Esophagus squamous epithelium (tissue), 5 donors: ENCODE measurements at places on chromosomes 3 and 15.

- DNase-seq, result no peak
These were observed 363.6 kb upstream of the GOLIM4 start for GRCh38 chr3:168459226-168459784.

- no peak for DNase-seq
These were observed 133.4 kb upstream of the SMAD3 start for GRCh38 chr15:66931768-66932633.

- no peak for DNase-seq
These were observed at the start of gene TGM5 for GRCh38 chr15:43266834-43267233. Gene TGM5 (minus strand): TSS chr15:43266928. CDS start chr15:43266849, 79 bp downstream.

GRCh38 chr3:50474717-50475116 is 28.7 kb downstream of the CACNA2D2 start:
- no peak for DNase-seq

GRCh38 chr3:27646896-27647295 is 75.2 kb downstream of the EOMES start:
- no peak for DNase-seq

GRCh38 chr15:85451099-85451700 is 70.8 kb downstream of the AKAP13 start:
- no peak for DNase-seq

DNA sequence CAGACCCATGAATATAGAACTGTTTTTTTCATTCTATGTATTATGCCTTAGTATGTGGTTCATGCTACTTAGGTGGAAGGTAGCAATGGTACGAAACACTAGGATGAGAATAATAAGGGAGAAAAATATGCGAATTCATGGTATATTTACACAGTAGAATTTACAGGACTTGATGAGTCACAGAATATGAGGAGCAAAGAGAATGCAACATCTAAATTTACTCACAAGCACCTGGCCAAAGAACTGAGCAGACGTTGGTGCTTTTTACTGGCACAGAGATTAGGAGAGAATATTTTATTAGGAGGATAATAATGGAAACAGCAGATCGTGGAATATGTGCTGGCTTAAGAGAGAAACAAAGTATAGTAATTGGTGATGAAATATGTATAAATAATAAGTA is 785.4 kb upstream of the ROBO1 start:
- DNase-seq, result no peak

DNA sequence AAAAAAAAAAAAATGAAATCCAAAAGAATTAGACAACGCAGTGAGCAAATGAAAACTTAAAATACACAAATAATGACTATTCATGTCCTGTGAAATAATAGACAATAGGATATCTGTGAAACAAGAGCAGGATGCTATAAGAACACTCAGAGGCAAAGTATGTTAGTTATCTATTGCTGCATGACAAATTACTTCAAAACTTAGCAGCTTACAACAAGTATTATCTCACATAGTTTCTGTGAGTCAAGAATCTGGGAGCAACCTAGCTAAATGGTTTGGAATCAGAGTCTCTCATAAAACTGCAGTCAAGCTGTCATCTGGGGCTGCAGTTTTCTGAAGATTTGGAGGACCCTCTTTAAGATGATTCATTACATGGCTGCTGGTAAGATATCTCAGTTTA is 36.5 kb upstream of the ZMAT3 start:
- DNase-seq, result no peak

DNA sequence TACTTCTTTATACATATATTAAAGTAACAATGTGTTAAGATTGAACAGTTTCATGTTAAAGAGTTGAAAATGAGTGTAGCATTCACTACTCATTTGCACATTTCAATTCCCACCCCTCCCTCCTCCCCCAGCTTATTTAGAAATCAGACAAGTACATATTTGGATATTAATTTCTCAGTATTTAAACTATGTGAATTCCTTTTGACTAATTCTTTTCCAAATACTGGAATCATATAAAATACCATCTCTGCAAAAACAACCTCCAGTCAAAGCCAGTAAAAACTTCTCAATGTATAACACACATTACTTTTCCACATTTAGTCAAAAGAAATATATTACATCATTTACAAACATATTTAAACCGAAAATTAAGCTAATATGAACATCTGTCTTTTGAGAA is 25.5 kb upstream of the SHC4 start:
- no peak for DNase-seq

DNA sequence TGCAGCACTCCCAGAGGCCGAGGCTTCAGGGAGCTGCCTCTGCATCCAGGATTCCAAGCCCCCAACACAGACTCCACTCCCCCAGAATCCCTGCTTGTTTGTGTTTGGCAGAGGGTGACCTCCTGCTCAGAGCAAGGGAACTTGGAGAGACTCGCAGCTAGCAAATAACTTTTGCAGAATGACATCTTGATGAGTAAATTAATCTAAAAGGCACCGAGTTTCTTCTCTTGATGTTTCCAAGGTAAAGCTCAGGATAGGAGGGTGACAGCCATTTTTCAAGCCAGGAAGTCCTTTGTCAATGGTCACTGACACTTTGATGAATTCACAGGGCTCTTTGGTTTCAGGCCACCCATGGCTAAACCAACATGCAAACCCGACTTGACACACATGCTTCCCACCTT is 523.0 kb downstream of the NTRK3 start:
- DNase-seq, result no peak

- DNase-seq, result no peak
These were observed 482.5 kb upstream of the UBE2E2 start for GRCh38 chr3:22720596-22720995.

GRCh38 chr3:8981296-8981695 is 18.0 kb upstream of the RAD18 start:
- no peak for DNase-seq

GRCh38 chr3:51471775-51472652 is 27.8 kb downstream of the DCAF1 start:
- DNase-seq, result no peak

- DNase-seq, result no peak
These were observed 11.0 kb upstream of the BOC start for GRCh38 chr3:113200351-113200750.

GRCh38 chr3:16048435-16049318 is 125.8 kb upstream of the GALNT15 start:
- no peak for DNase-seq

DNA sequence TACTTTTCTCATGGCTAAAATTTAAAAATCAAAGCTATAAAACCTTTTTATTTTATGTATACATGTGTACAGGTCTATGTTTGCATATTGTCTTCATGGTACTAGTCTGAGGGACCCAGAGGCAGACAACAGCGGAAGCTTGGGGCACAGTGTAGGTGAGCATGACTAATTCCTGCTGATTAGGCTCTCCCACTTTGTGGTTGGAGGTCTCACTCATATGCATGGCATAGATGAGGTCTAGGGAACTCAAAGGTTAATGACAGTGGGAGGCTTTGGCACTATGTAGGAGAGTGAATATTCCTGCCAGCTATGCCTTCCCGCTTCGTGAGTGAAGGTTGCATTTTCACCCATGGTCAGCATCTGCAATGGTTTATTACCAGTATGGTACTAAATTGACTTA is 47.5 kb upstream of the AADACL2 start:
- DNase-seq, result no peak

DNA sequence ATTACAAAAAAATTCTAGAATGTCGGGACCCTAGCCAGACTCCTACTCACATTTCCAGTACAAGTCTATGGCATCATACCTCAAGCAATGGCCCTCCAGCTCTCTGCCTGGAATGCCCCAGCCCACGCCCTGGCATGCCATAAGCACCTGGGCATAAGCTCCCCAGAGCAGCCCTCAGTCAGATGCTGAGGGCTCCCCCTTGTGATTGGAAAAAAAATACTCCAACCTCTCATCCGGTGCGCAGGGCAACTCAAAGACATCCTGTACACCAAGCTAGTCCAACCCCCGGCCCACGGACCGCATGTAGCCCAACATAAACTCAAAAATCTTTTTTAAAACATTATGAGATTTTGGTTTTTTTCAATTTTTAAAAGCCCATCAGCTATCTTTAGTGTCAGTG is 115.4 kb downstream of the NEK10 start:
- DNase-seq, result no peak

- no peak for DNase-seq
These were observed 16.0 kb upstream of the GPR171 start for GRCh38 chr3:151219056-151219455.

- no peak for DNase-seq
These were observed 167.6 kb downstream of the PYDC2 start for GRCh38 chr3:191628571-191628970.

GRCh38 chr3:157500232-157500631 is 3.0 kb downstream of the VEPH1 start:
- no peak for DNase-seq

- no peak for DNase-seq
These were observed 183.8 kb upstream of the IL12A start for GRCh38 chr3:159804726-159805410.

DNA sequence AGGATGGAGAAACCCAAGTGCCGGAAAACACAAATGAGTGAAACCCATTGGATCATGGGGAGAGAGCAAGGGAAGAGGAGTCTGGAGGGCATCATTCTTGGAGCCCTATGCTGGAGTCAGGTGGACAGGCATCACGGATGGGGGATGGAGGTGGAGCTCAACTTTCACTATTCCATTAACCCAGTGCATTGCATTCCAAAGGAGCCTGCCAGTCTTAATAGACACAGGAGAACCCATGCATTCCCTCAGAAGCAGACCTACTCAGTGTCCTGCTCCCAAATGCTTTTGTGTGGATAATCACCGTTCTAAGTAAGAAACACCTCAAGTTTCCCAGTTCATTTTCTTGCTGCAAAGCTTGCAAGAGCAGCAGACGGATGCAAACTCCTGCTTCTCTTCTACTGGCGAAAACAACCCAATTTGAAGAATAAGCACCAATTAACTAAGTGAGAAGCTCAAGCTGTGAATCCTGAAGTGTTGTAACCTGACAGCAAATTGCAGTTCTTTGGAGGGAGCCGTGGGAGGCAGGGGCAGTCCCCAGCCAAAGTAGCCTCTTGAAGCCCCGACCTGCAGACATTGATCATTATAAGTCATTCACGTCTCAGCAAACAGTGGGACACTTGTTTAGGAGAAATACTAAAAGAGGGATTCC is 25.3 kb downstream of the SEMA5B start:
- DNase-seq, result no peak

GRCh38 chr3:100546020-100546744 is 53.8 kb downstream of the TMEM45A start:
- no peak for DNase-seq

- no peak for DNase-seq
These were observed 304.4 kb upstream of the GADL1 start for GRCh38 chr3:31198890-31199289.

DNA sequence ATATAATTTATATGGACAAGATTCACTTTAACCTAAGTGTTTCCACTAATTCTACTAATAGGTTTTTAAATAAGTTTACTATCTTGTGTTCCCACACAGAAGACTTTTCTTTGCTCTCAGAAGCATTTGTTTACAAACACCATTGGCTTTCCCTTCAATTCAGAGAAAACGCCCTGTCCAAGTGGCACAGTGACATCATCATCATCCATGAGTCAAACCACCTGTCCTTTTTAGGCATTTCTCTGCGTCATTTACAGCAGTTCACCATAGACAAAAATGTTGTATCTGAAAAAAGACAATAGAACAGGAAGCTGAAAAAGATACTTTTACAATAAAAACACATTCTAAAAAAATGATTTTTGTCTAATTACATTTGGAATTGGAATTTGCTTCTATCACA is 9.3 kb upstream of the BCL2L10 start:
- no peak for DNase-seq

GRCh38 chr15:48358229-48359152 is 27.3 kb downstream of the DUT start:
- DNase-seq, result no peak

- DNase-seq, result no peak
These were observed 267.3 kb upstream of the LRRFIP2 start for GRCh38 chr3:37441689-37442088.

- DNase-seq, result no peak
These were observed 12.1 kb upstream of the SIAH2 start for GRCh38 chr3:150775001-150775599.

DNA sequence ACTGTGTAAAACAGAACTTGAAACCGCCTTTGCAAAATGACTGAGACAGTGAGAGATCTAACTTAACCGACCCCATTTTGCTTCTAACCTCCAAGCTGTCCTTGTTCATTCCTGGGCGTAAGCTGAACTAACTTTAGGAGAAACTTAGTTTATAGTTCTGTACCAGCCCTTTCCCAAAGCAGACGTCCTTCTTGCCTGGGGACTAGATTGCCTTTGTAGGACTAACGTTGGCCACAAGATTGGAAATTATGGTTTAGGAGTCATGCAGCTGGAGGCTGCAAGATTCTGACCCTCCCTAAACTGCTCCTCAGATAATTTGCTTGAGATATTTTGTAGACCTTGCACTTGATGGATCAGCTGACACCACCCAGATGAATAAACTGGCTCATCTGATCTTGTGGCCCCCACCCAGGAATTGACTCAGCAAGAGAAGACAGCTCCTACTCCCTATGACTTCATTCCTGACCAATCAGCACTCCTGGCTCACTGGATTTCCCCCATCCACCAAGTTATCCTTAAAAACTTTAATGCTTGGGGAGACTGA is 219.9 kb upstream of the PROK2 start:
- no peak for DNase-seq
